ENCODE measurements at places on chromosomes 4 and X.
A peak's percentile ranks its signal among the peaks of the same experiment; 100 is the strongest.

GRCh38 chr4:84614891-84615290 is 32.0 kb downstream of the CDS1 start:
- H3K36me3 ChIP-seq = no peaks in the 10 kb centered on the region
- H3K27ac ChIP-seq = no peak overlapping the region
- H3K4me3 ChIP-seq = no peak overlapping the region
- H3K27me3 ChIP-seq = peaks cover 5% of the 10 kb centered on the region
- H3K4me1 ChIP-seq = no peaks in the 10 kb centered on the region

DNA sequence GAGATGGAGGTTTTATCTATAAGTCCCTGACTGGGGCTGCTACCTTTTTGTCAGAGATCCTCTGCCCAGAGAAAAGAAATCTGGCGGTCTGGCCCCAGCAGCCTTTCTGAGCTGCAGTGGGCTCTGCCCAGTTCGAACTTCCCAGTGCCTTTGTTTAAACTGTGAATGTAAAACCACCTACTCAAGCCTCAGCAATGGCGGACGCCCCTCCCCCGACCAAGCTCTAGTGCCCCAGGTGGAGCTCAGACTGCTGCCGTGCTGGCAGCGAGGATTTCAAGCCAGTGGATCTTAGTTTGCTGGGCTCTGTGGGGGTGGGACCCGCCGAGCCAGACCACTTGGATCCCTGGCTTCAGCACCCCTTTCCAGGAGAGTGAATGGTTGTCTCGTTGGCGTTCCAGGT is 121.8 kb downstream of the TSPAN5 start:
- H3K4me1 ChIP-seq = no peaks in the 10 kb centered on the region
- no peak for DNase-seq
- no peak overlapping the region for H3K4me3 ChIP-seq

GRCh38 chr4:77078401-77078800 is 2.6 kb upstream of the CCNI start:
- H3K27ac ChIP-seq = no peak overlapping the region
- H3K36me3 ChIP-seq = no peaks in the 10 kb centered on the region

DNA sequence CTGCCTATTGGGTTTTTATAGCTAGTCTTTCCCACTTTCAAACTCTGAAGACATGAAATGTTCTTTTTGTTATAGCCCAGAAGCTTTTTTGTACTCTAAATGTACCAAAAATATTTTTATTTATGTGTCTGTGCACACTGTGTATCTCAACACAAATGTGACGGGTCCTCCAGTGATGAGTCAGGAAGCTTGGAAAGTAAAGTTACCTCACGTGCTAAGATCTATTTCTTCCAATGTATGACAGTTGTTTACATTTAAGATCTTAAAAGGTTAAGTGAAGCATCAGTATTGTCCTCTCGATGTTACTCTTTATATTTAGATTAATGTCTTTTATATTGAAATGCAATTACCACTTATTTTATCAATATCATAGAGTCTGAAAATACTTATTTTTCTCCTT is 29.1 kb upstream of the PRSS12 start:
- no peak overlapping the region for H3K4me3 ChIP-seq
- H3K36me3 ChIP-seq = no peaks in the 10 kb centered on the region
- no peak for DNase-seq
- no peaks in the 10 kb centered on the region for H3K4me1 ChIP-seq
- no peaks in the 10 kb centered on the region for H3K27me3 ChIP-seq

GRCh38 chrX:78944351-78944750 is 840 bp upstream of the P2RY10 start:
- no peaks in the 10 kb centered on the region for H3K4me1 ChIP-seq
- H3K27ac ChIP-seq = no peak overlapping the region
- H3K4me3 ChIP-seq = no peak overlapping the region
- no peak for DNase-seq
- no peaks in the 10 kb centered on the region for H3K27me3 ChIP-seq

DNA sequence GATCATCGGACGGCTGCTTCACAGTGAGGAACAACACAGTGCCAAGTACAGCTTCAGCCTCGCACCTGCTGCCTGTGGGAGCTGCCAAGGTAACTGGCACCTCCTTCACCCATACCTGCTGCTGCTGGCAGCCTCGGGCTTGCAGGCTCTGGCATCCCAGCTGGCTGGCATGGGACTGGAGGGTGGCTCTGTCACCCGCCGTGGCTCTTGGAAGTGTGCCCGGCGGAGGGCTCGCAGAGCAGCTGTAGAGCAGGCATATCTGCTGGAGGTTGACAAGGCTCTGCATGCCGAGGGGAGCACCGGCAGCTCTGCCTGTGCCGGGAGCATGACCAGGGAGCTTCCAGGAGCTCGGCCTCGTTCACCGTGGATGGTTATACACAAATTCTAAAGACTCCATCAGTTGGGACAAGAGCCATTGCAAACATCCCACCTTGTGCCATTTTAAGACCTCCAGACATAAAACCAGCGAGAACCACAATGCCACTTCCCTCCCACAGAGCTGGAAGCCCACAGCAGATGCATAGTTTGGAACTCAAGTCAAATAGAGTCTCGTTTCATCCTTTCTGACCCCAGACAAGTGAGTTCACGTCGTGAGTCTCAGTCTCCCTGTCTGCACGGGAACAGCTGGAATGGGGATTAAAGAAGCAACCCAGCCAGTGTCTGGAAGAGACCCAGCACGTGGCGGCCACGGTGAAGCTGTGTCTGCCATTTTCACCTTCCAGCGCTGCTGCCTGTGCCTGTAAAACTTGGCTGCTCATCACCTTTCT is 84.3 kb upstream of the PSAPL1 start:
- peaks cover 5% of the 10 kb centered on the region for H3K27me3 ChIP-seq
- no peaks in the 10 kb centered on the region for H3K4me1 ChIP-seq
- no peak for DNase-seq
- no peaks in the 10 kb centered on the region for H3K36me3 ChIP-seq
- H3K27ac ChIP-seq = no peak overlapping the region

DNA sequence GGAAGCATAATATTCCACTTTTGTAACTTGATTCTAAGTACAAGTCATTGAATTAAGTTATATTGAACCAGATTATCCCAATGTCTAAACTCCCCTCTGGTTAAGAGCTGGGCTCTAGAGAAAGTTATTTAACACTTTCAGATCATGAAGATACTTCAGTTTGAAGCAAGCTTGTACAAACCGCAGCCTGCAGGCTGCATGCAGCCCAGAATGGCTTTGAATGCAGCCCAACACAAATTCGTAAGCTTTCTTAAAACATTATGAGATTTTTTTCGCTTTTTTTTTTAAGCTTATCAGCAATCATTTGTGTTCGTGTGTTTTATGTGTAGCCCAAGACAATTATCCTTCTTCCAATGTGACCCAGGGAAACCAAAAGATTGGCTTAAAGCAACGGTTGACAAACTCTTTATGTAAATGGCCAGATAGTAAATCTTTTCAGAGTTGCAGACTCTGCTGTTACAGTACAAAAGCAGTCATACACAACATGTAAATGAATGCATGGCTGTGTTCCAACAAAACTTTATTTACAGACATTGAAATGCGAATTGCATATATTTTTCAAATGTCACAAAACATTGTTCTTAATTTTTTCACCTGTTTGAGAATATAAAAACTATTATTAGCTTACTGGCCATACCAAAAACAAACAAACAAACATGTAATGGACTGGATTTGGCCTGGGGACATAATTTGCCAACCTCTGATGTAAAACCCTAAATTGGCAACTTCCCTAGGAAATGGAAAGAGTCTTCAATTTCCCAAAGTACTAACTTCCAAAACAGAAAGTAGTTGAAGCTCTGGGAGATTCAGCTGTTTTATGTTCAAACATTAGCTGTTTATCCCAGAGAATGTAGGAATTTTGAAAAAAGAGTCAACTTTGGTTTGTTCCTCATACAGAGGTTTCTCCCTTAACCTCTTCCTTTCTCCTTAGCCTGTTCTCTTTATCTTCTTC is 201.1 kb upstream of the MBNL3 start:
- H3K36me3 ChIP-seq = no peaks in the 10 kb centered on the region
- H3K4me3 ChIP-seq = no peak overlapping the region
- no peak overlapping the region for H3K27ac ChIP-seq

- H3K27ac ChIP-seq = no peak overlapping the region
- DNase-seq = peak; percentile 9
- no peak overlapping the region for H3K4me3 ChIP-seq
- no peaks in the 10 kb centered on the region for H3K4me1 ChIP-seq
- H3K36me3 ChIP-seq = no peaks in the 10 kb centered on the region
These were observed 100.6 kb downstream of the AKAP4 start for GRCh38 chrX:50100188-50100587.

- no peaks in the 10 kb centered on the region for H3K4me1 ChIP-seq
- no peak overlapping the region for H3K4me3 ChIP-seq
- H3K36me3 ChIP-seq = no peaks in the 10 kb centered on the region
- DNase-seq = no peak
- no peak overlapping the region for H3K27ac ChIP-seq
These were observed 382.6 kb downstream of the CENPC start for GRCh38 chr4:67162690-67163089.

GRCh38 chr4:182604161-182604622 is 313.0 kb downstream of the DCTD start:
- no peaks in the 10 kb centered on the region for H3K27me3 ChIP-seq
- no peak overlapping the region for H3K4me3 ChIP-seq
- no peaks in the 10 kb centered on the region for H3K4me1 ChIP-seq
- DNase-seq = no peak

DNA sequence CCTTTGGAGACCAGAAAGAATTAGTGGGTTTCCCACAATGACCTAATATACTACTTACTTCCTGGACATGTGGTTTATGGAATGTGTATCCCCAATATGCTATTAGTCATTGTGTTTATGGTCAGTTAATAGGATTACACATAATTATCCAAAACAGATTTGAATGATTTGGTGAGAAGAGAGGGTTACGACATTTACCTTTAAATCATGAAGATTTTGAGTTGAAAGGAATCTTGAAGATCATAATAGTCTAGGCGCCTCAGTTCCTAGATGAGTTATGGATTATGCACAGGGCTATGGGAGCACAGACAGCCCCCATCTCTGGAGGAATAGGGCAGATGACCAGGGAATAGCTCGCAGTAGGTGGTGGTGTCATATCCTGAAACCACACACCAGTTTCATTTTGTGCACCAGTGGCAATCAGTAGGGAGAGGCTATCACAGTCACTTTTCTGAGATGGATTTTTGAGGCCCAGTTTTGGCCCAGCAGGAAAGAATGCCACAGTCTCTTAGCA is 61.3 kb downstream of the SEPTIN11 start:
- H3K27me3 ChIP-seq = no peaks in the 10 kb centered on the region
- no peak overlapping the region for H3K4me3 ChIP-seq
- peaks cover 71% of the 10 kb centered on the region for H3K36me3 ChIP-seq
- H3K4me1 ChIP-seq = no peaks in the 10 kb centered on the region

- H3K36me3 ChIP-seq = no peaks in the 10 kb centered on the region
- H3K4me1 ChIP-seq = no peaks in the 10 kb centered on the region
These were observed 602.8 kb upstream of the EPHA5 start for GRCh38 chr4:66273110-66273509.

- H3K27me3 ChIP-seq = no peaks in the 10 kb centered on the region
- no peaks in the 10 kb centered on the region for H3K36me3 ChIP-seq
- no peaks in the 10 kb centered on the region for H3K4me1 ChIP-seq
- H3K4me3 ChIP-seq = no peak overlapping the region
- no peak for DNase-seq
These were observed 487.9 kb upstream of the GALNT7 start for GRCh38 chr4:172680691-172681090.

- no peak overlapping the region for H3K27ac ChIP-seq
- H3K36me3 ChIP-seq = peaks cover 37% of the 10 kb centered on the region
- H3K27me3 ChIP-seq = no peaks in the 10 kb centered on the region
- H3K4me3 ChIP-seq = no peak overlapping the region
- H3K4me1 ChIP-seq = no peaks in the 10 kb centered on the region
These were observed 76.1 kb downstream of the KLHL8 start for GRCh38 chr4:87144356-87144755.

- DNase-seq = peak; percentile 92
- peak overlapping the region; percentile 69 for H3K27ac ChIP-seq
- peaks cover 19% of the 10 kb centered on the region for H3K27me3 ChIP-seq
- H3K36me3 ChIP-seq = no peaks in the 10 kb centered on the region
- peaks cover 31% of the 10 kb centered on the region for H3K4me1 ChIP-seq
These were observed 492 bp upstream of the NKX3-2 start for GRCh38 chr4:13544606-13545393.

DNA sequence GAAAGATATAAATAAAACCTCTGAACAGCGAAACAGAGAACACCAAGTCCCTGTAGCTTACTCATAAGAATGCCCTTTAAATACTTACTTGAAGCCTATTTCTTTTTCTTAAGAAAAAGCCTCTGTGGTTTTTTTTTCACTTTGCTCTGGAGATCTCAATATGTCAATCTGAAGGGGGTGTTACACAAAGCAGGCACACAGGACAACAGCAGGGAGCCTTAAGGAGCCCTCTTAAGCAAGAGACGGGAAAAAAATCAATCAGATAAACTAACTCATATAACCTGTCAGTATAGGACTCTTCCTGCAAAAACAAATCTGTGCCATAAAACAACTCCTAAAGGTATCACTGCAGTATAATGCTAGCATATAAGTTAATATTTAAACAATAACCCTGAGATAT is 611.1 kb upstream of the ATOH1 start:
- no peaks in the 10 kb centered on the region for H3K36me3 ChIP-seq
- H3K4me3 ChIP-seq = no peak overlapping the region
- no peak overlapping the region for H3K27ac ChIP-seq

DNA sequence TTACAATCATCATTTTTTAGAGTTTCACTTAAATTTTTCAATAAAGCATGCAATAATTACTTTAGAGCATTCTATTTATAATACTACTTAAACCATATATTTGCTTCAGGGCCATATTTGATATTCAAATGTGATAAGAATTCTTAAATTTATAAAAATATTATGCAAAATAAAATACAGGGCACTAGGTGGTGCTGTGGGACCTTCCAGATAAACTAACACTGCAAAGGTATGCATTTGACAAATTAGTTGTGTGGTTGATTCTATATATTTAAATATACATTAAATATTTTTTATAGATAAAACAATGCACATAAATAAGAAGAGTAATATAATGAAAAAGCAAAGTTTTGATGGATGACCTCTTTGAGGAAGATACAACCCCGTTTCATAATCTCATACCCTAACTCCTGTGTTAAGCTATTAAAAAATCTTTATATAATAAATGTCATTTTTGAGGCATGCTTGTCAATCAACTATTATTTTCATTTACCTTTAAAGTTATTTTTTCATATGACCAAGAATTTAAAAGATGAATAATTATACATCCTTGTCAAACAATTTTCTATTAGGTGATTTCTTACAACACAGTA is 128.4 kb downstream of the REELD1 start:
- H3K36me3 ChIP-seq = no peaks in the 10 kb centered on the region
- peaks cover 3% of the 10 kb centered on the region for H3K4me1 ChIP-seq
- no peak overlapping the region for H3K27ac ChIP-seq
- DNase-seq = peak; percentile 54
- no peak overlapping the region for H3K4me3 ChIP-seq
- H3K27me3 ChIP-seq = no peaks in the 10 kb centered on the region

- no peak overlapping the region for H3K27ac ChIP-seq
- no peaks in the 10 kb centered on the region for H3K27me3 ChIP-seq
- H3K4me1 ChIP-seq = no peaks in the 10 kb centered on the region
- H3K36me3 ChIP-seq = no peaks in the 10 kb centered on the region
- H3K4me3 ChIP-seq = no peak overlapping the region
These were observed 232.1 kb downstream of the CPE start for GRCh38 chr4:165610679-165611437.

GRCh38 chr4:26076000-26076587 is 162.1 kb downstream of the SMIM20 start:
- no peak overlapping the region for H3K4me3 ChIP-seq
- no peak overlapping the region for H3K27ac ChIP-seq
- no peaks in the 10 kb centered on the region for H3K4me1 ChIP-seq
- no peak for DNase-seq
